Activated CD4-positive, alpha-beta T cell treated with anti-CD3 and anti-CD28 coated beads, Interleukin-2, amount 50 U/mL, for 48 hours (primary cell): ENCODE measurements at places on chromosomes 16 and 17.
A peak's percentile ranks its signal among the peaks of the same experiment; 100 is the strongest.

- no peak for DNase-seq
These were observed 12.7 kb downstream of the TERF2IP start for GRCh38 chr16:75660321-75660720.

GRCh38 chr17:7932483-7932891, 481 bp downstream of the CNTROB start:
- DNase-seq: peak; percentile 50

- DNase-seq: no peak
These were observed 39.7 kb downstream of the REXO5 start for GRCh38 chr16:20846030-20846429.

- no peak for DNase-seq
These were observed 16.7 kb downstream of the CDH11 start for GRCh38 chr16:65105171-65105570.
